ENCODE measurements at places on chromosomes 16 and 17. TPM values are rescaled to one million over a fixed set of nuclear protein-coding genes. Genes with fewer than 3 reads are reported as not detected.
A peak's percentile ranks its signal among the peaks of the same experiment; 100 is the strongest.

KRTAP1-1 gene
- not detected for total RNA-seq

GRCh38 chr16:48609652-48610029 is 339 bp downstream of the N4BP1 start:
- H3K27ac ChIP-seq: peak overlapping the region; percentile 95
- H3K4me1 ChIP-seq: peaks cover 32% of the 10 kb centered on the region
- DNase-seq: peak; percentile 61
- peak overlapping the region; percentile 87 for H3K4me3 ChIP-seq
- no peaks in the 10 kb centered on the region for H3K36me3 ChIP-seq

KRT36 gene
- total RNA-seq: not detected

- H3K36me3 ChIP-seq: no peaks in the 10 kb centered on the region
- DNase-seq: peak; percentile 27
- H3K27ac ChIP-seq: no peak overlapping the region
- no peaks in the 10 kb centered on the region for H3K4me1 ChIP-seq
- H3K4me3 ChIP-seq: no peak overlapping the region
Observed at GRCh38 chr17:1137465-1137894, 42.3 kb downstream of the ABR start.

DNA sequence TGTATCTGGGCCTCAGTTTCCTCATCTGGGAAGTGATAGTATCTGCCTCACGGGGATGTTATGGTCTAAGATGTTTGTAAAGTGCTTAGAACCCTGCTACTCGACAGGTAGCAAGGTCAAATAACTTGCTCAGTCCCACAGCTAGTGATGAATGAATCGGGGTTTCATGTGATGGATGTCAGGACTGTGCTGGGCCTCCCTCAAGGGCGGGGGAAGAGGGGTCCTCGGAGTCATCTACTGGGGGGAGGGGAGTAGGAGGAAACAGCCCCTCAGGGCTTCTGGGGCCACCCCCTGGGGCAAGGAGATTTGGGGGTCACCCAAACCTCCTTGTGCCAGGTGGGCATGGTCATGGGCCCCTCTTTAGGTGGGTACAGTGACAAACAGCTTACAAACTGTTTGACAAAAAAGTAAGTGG is 732 bp downstream of the PNPO start:
- peak overlapping the region; percentile 64 for H3K4me3 ChIP-seq
- H3K4me1 ChIP-seq: peaks cover 26% of the 10 kb centered on the region
- H3K27ac ChIP-seq: peak overlapping the region; percentile 49
